Hematopoietic multipotent progenitor cell treated with erythropoietin and hydrocortisone succinate and interleukin-3 and kit ligand, for 4 days (in vitro differentiated cells): ENCODE measurements at places on chromosomes 7 and 10.

- no peak for DNase-seq
These were observed 10.9 kb downstream of the SUFU start for GRCh38 chr10:102514487-102515311.

GRCh38 chr7:98470485-98471240, 69.8 kb upstream of the BAIAP2L1 start:
- peak; percentile 56 for DNase-seq

- peak; percentile 7 for DNase-seq
These were observed at the start of gene COL1A2 for GRCh38 chr7:94394437-94395140. COL1A2 (plus strand) TSS chr7:94394895; CDS start chr7:94395032, 137 bp downstream.

GRCh38 chr7:13990984-13991790, 1.7 kb upstream of the ETV1 start:
- peak; percentile 96 for DNase-seq

- no peak for DNase-seq
These were observed 927.4 kb downstream of the LRMDA start for GRCh38 chr10:76358743-76359395.

GRCh38 chr10:130867446-130868194, 443.9 kb downstream of the TCERG1L start:
- no peak for DNase-seq

- DNase-seq = no peak
These were observed 282.9 kb downstream of the CSTF2T start for GRCh38 chr10:51416494-51416893.
